Stimulated activated CD4-positive, alpha-beta T cell treated with anti-CD3 and anti-CD28 coated beads, Interleukin-1b, Interleukin-23, amount 100 ng/mL, for 4 hours (primary cell): ENCODE measurements at places on chromosomes 5 and 9.

DNA sequence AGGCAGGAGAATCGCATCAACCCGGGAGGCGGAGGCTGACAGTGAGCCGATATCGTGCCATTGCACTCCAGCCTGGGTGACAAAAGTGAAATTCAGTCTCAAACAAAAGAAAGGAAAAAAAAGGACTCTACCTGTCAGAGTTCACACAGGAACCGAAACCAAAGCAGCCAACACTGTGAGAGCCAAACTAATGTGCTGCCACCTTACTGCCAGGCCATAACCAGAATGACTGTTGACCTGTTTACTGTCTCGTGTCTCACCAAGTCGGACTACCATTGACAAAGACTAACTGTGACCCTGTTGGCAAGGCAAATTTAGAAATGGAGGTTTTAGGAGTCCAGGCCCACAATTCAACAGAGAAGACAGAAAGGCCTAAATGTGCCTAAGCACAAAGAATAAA is 112.4 kb downstream of the ANXA2R start:
- no peak for DNase-seq

GRCh38 chr9:135664266-135664665 is 1.2 kb downstream of the LCN9 start:
- DNase-seq, result no peak

DNA sequence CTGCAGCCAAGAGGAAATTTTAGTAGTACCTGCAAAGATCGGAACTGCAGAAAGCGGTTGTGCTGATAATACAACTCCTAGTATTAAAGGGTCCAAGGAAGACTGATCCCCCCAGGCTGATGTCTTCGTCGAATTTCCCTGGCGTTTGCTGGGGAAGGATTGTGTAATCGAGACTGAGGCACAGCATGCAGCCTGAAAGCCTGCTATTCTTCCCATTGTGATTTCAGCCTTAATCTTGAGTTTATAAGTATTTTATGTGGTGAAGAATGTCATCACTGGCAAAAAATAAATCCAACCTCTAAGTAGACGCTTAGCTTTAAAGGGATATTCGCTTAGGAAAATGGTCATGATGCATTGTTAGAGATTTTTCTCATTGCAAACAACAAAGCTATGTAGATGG is 21.3 kb upstream of the LMX1B start:
- no peak for DNase-seq

DNA sequence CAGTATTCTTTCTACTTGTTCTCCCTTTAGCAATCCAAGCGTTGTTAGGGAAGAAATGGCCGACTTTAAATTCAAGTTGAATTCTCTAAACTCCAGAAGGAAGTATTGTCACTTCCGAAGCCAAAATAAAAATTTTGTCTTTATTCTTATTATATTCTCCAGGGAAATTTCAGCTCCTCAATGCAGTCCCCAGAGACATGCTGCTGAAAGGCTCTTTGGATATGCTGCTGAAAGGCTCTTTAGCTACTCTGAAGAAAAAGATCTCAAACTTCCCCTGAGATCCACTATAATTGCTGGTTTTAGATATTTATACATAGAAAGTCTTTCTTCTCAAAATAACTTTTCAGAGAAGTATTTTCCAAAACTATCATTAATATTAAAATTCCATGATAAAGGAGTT is 92.3 kb upstream of the PARP8 start:
- DNase-seq, result no peak

- DNase-seq, result no peak
Measured at GRCh38 chr5:31911291-31912265, 262.5 kb downstream of the GOLPH3 start.

DNA sequence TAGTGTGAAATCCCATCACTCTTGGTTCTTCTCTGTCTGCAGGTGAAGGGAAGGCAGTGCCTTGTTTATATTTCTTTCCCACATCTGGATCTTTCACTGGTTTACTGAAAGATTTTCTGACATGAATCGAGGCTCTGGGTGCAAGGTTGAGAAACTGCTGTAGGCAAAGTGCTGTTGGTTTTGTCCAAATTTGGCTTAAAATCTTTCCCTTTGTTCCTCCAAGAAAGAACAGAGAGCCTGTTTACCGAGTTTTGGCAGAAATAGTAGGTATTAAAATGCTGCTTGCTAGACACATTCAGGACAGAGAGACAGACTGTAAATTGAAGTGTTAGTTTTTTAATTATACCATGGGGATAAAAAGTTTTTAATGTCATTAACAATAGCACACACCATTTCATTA is 21.5 kb downstream of the SKP2 start:
- DNase-seq, result no peak

- no peak for DNase-seq
Measured at GRCh38 chr5:118029807-118030206, 958.5 kb downstream of the DTWD2 start.

- DNase-seq, result no peak
Measured at GRCh38 chr5:104111632-104112031, 549.0 kb upstream of the NUDT12 start.

- no peak for DNase-seq
Measured at GRCh38 chr5:14364096-14364495, 217.5 kb upstream of the OTULINL start.

DNA sequence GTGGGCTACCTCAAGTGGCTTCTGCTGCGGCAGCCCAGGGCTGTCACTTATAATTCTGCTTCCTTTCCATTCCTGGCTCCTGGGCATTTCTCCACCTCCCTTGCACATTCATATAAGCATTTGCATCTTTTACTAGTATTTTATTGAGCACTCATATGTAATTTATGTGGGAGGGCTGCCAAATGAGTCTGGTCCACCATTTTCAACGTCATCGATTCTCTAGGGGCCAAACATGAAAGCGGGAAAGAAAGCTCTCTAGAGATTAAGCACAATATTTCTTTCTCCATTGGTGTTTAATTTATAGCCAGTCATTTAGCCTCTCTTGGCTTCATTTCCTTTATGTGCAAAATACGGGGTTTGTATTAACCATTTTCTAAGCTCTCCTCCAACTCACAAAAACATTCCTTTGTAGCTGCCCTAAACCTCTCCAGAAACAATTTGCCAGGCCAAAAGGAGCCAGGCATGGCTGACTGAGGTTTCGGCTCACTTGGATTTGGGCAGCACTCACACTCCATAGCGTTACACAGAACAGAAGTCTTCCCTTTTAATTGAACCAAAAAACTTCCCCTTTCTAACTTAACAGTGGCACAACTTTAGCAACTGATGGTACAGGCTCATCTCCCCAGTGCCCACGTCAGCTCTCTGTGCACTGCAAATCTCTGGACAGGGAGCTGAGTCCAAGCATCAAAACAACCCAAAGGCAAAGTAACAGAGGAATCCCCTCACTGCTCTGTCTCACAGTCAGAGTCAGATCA is 183.5 kb downstream of the ROR2 start:
- DNase-seq, result no peak

DNA sequence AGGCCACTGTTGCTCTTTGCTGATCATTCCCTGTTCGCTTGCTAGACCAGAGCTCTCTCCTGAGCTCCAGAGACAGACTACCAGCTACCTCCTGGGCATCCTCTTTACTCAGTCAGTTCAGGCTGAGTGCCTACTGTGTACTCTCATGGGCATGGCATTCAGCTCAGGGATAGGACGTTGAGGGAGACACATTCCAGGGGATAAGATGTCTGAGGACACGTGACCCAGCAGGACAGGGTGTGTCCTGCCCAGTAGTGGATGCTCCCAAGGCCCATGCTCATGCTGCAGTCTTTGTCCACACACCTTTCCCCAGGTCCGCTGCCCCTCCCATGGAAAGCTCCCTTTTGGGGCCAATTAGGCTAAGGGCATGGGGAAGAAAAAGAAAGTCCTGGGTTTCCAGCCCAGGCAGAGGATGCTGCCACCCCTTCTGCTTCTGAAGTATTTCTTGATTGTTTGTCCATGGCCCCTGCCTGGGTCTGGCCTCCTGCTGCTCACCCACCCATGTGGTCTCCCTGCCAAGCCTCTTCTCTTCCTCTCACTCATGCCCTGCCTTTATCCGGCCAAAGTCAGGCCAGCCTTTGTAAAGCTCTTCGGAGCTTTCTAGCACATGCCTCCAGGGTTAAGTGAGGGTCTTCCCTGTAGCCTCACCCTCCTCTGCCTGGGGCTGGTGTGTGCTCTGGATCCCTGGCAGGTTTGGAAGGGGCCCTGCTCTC is 60.5 kb upstream of the PITX1 start:
- no peak for DNase-seq

- DNase-seq, result no peak
Measured at GRCh38 chr5:55410845-55411244, 103.1 kb downstream of the MTREX start.

DNA sequence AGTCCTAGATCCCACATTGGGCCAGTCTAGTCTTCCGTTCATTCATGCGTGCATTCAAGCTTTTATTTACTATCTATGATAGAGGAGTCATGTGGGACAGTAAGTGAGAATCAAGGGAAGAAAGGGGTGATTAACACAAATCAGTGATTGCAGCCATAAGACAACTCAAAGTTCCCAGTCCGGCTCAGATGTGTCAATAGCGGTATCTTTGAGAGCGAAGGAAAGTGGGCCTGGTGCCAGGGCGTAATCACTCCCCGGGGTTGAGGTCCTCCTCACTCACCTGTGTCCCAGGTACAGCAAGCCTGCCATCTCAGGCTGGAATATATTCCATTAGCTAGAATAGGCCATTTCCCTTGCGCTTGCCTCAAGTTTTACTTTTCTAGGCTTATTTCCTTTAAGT is 196.3 kb downstream of the ATP10B start:
- DNase-seq, result no peak

- DNase-seq, result no peak
Measured at GRCh38 chr5:168347368-168348083, 56.1 kb downstream of the WWC1 start.

DNA sequence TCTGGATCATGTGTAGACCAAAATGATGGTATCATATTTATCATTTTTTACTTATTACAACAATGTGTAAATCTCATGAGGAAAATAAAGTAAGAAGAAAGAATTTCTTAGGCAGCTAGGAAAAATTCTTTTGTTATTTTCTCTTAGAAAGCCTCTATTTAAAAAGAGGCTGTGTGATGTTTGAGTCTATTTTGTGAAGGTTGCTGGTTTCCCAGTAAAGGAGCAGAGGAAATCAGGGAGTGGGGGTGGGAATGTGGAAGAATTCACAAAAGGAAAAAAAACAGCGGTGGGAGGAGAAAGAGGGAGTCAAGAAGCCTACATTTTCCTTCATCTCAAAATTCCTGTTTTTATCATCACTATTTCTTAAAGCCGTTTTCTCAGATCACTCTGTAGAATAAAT is 20.1 kb downstream of the PTCH1 start:
- no peak for DNase-seq

GRCh38 chr9:38622288-38622674 is 1.9 kb upstream of the ANKRD18A start:
- DNase-seq, result no peak

- no peak for DNase-seq
Measured at GRCh38 chr9:128735373-128735772, 11.4 kb upstream of the ZDHHC12 start.

DNA sequence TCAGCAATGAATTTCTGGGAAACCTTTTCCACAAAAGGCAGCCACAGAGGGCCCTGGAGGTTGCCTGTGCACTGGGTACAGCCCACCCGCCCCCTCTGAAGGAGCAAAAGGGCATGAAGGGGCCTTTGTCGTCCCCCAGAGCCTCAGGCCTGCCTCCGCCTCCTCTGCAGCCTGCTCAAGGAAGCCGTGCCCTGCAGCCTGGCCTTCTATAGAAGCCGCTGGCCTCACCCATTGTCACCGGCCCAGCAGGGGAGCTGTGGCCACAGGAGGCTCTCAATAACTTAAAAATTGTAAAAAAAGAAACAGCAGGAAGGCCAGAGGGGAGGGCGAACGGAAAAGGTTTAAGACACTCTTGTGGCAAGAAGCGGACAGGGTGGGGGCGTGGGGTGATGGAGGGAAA is 213.3 kb downstream of the IRX2 start:
- no peak for DNase-seq

DNA sequence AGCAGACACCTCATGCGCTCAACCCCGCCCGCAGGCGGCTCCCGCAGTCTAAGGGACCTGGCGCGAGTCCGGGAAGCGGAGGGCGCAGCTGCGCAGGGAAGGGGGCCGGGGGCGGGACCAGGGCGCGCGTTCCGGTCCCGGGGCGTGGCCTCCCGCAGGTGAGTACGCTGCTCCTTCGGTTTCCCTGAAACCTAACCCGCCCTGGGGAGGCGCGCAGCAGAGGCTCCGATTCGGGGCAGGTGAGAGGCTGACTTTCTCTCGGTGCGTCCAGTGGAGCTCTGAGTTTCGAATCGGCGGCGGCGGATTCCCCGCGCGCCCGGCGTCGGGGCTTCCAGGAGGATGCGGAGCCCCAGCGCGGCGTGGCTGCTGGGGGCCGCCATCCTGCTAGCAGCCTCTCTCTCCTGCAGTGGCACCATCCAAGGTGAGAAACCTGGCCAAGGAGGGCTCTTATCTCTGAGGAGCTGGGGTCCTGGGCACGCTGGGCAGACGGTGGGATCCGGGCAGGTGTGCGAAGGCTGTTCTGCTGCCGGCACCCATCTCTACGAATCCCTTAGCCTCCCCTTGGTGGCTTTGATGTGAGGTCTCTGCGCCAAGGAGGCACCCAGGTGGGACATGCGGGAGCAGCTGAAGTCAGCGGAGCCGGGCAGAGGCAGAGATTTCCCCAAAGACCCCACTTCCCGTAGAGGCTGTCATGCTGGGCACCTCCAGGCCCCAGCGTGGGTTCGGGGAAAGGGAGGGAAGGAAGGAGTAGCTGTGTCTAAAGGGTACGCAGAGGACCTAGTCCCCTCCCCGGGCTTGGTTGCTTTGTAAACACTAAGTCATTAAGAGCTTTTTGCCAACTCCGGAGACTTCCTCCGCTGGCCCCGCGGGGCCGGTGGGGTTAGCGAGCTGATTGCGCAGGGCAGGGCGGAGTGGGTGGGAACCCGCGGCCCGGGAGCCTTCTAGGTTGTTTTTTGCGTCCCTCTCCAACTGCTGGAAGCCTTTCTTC is at the start of gene F2RL1:
F2RL1 (plus strand) TSS at position 187 of the 988 bp plus-strand sequence; CDS start at position 340, 153 bp downstream.
- peak; percentile 57 for DNase-seq

DNA sequence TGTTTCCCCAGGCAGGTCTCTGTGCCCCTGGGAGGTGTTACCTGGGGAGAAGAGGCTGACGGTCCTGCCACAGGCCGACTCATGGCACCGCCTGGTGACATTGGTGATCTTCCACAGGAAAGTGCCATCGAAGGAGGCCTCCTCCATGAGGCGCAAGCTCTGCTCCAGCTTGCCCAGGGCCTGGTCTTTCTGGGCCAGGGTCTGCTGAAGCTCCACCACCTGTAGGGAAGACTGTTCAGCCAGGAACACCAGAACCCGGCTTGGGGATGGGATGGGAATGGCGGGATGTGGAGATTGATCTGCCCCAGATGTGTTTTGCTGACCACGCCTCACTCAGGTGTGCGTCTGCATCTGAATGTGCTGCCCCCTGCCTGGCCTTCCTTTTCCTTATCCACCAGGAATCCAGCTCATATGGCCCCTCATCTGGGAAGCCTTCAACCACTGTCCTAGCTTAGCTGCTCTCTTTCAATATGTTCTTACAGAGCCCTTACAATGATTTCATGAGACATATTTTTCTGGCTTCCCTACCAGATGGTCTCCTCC is 15.2 kb downstream of the TRAF1 start:
- no peak for DNase-seq

GRCh38 chr9:16721972-16722371 is 148.5 kb downstream of the BNC2 start:
- no peak for DNase-seq

GRCh38 chr5:163456840-163457239 is 3.1 kb downstream of the NUDCD2 start:
- no peak for DNase-seq

GRCh38 chr5:35046774-35047173 is 975 bp downstream of the AGXT2 start:
- DNase-seq, result no peak
